ENCODE measurements at places on chromosomes 4 and X.

DNA sequence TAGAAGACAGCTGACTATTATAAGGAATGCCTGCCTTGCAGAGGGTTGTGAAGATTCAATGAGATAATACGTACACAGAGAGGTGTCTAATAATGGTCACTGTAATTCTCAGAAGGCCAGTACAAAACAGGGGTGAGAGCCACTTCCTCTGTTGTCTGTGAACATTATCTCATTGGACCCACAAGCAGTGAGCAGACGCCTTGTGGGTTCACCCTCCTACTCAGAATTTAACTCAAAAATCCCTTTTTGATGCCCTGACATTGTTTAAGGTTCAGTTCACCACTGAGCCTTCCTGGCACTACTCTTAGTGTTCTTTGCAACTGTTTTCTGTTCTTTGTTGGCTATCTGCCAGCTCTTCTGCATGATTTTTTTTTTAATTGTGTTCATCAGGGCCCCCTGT lies 467.4 kb downstream of the BCOR start:
- DNase-seq, result no peak

- DNase-seq, result no peak
Observed at GRCh38 chr4:181793096-181793495, 450.1 kb upstream of the TENM3 start.

- DNase-seq, result no peak
Observed at GRCh38 chrX:46860557-46860956, 23.7 kb downstream of the RP2 start.

DNA sequence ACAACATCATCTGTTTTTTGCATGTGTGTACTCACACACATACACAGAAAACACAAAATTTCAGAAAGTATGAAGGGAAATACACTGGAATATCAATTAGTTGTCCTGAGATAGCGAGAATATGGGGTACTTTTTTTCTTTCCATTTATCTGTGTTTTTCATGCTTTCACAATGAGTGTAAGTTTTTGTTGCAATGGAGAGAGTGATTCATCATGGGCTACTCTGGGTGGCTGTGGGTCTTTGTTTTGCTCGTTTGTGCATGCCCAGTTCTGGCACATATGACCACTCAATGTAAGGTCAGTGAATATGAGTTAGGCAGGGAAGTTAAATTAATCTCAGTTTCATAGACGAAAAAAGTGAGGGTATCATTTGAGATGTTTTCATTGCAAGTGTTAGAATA lies 26.9 kb downstream of the XK start:
- DNase-seq, result no peak

- DNase-seq, result no peak
Observed at GRCh38 chr4:85725721-85726170, 250.8 kb downstream of the ARHGAP24 start.

GRCh38 chr4:86380181-86380724 lies 20.4 kb upstream of the MAPK10 start:
- no peak for DNase-seq

Data from C1 segment of cervical spinal cord (tissue), 14 donors.